D341Med (cell line): ENCODE measurements at places on chromosomes 2 and 18.

GRCh38 chr2:122639711-122640110 is 884.3 kb downstream of the TSN start:
- DNase-seq = no peak

DNA sequence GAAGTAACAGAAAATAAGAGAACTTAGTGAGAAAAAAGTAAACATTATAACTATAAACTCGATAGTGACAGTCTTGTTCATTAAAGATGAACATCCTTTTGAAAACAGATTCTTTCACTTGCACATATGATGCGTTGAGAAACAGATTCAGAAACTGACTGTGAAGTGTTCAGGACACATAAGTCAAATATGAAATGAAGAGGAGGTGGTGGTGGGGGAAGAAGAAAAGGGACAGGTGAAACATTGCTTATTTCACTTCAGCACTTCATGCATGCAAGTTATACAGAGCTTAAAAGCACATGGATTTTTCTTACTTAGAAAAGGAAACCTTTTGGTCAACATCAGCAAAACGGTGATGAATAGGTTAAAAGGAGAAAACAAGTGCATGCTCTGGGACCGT is 42.5 kb downstream of the STAT4 start:
- no peak for DNase-seq

DNA sequence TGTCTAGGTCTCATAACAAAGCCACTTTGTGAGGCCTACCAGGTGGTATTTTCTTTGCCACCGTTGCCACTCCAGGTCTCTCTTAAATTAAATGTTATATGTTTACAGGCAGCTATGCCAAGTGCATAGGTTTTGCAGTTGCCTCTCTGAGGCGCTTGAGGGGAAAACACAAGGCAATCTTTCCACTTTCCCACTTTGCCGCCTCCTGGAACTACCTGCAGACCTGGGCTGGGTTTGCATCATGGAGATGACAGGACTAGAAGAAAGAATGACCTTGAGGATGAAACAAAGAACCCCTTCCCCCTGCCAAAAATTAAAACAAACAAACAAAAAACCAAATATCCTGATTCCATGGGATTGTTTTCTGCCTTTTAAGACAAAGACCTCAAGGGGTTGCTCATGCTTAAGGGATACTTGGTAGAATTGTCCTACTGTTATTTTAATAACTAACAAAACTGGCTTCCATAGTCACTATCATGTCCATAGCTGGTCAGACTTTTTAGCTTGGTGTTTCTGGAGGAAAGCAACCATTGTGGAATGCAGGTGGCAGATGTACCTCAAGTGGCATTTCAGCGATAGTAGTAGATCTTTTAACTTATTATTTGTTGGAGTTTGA is 159.9 kb downstream of the PRPF40A start:
- no peak for DNase-seq

DNA sequence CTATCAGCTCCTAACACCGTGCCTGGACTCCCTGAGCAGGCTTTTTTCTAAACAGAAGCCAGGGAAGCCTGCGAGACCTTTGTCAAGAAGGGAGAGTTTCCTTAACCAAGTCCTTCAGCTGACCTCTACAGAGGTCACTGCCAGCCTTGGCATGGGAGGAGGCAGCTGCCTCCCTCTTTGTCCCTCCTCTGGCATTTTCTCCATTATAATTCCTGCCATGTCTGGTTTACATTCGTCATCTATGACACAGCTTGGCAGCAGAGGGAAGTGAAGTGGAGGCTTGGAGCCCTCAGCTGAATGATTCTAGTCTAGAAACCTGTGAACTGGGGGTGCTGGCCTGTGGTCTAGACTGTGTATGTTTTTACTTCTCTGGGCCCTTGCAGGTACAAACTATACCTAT is 22.5 kb downstream of the LIPG start:
- no peak for DNase-seq
